ENCODE measurements at places on chromosomes 5 and 9.

DNA sequence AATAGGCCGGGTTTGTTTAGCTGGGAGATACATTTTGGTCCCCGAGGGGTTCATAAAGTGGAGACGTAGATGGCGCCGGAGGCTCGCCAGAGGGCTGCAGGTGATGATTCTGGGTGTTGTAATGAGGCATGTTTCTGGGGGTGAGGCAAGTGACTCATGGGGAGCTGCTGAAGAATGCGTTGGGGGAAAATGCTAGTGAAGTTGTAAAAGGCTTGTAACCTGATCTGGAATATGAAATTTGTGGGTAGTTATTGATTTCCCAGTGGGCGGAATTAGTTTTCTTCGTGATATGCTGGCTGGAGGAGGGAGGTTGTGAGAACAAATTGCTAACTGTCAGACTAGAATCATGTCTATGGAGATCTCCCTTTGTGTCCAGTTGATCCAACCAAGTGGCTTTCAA, 158.3 kb downstream of the DOCK2 start:
- H3K27me3 ChIP-seq: no peaks in the 10 kb centered on the region
- H3K4me3 ChIP-seq: no peak overlapping the region
- H3K27ac ChIP-seq: no peak overlapping the region

GRCh38 chr9:70083429-70083828, 39.8 kb downstream of the MAMDC2 start:
- H3K27me3 ChIP-seq: no peaks in the 10 kb centered on the region
- H3K36me3 ChIP-seq: no peaks in the 10 kb centered on the region
- DNase-seq: peak; percentile 23
- H3K27ac ChIP-seq: no peak overlapping the region
- peaks cover 44% of the 10 kb centered on the region for H3K4me1 ChIP-seq

DNA sequence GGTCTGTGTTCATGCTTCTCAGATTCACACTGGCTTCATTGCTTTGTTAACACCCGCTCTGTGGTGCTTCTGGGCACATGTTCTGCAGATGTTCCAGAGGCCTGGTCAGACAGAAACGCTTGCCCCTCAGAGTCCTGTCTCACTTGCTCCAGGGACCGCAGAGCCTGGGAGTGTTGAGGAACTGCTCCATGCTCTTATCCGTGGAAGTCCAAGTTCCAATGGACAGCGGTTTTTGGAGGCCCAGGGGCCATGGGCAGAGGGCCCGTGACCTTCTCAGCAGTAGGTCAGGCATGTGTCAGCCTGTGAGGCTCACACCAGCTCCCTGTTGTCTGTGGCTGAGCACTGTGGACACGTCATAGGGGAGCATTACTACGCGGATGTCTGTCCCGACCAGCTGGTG, 364.7 kb upstream of the IRX1 start:
- no peaks in the 10 kb centered on the region for H3K4me1 ChIP-seq
- DNase-seq: no peak
- H3K4me3 ChIP-seq: no peak overlapping the region
- no peaks in the 10 kb centered on the region for H3K27me3 ChIP-seq
- H3K36me3 ChIP-seq: no peaks in the 10 kb centered on the region

- H3K4me1 ChIP-seq: no peaks in the 10 kb centered on the region
- H3K4me3 ChIP-seq: no peak overlapping the region
- DNase-seq: no peak
- peaks cover 2% of the 10 kb centered on the region for H3K36me3 ChIP-seq
- H3K27ac ChIP-seq: no peak overlapping the region
Observed at GRCh38 chr9:91741522-91741921, 208.5 kb downstream of the ROR2 start.

DNA sequence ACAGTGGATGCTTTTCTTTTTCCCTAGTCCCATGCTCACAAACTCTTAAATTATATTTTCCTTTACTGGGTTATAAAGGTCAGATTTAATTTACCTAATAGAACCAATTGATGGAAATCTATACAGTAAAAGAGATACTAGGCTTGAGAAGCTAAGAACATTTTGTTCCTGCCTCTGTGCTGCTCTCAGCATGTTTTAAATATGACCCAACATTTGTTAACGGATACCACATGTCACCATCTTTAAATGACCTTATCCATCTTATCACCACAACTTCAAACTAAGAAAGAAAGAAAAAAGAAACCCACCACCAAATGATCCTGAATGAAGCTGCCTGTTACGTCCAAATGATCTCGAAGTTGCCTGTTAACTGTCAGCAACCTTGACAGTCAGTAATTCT, 334.7 kb upstream of the ZNF608 start:
- no peaks in the 10 kb centered on the region for H3K36me3 ChIP-seq
- H3K27me3 ChIP-seq: no peaks in the 10 kb centered on the region
- no peaks in the 10 kb centered on the region for H3K4me1 ChIP-seq
- no peak overlapping the region for H3K4me3 ChIP-seq

DNA sequence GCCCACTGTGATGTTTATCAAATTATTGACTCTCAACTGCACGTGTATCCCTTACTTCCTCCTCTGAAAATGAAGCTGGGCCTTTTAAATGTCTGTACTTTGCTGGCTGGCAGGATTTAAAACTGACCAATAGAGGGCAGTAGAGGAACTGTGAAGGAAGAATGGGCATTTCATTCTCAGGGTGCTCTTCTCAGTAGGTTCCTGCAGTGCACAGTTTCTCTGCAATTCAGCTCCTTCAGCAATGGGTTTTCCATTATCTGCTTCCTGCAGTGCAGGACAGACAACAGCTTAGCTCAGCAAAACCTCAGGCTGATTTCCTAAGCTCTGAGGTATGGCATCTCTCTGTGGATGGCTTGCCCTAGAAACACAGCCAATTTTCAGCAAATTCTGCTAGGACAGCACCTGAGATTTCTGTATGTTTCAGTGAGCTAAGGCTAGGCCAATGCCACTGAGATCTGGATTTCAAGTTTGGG, 298.4 kb upstream of the PRDM9 start:
- no peaks in the 10 kb centered on the region for H3K27me3 ChIP-seq
- H3K4me1 ChIP-seq: no peaks in the 10 kb centered on the region

DNA sequence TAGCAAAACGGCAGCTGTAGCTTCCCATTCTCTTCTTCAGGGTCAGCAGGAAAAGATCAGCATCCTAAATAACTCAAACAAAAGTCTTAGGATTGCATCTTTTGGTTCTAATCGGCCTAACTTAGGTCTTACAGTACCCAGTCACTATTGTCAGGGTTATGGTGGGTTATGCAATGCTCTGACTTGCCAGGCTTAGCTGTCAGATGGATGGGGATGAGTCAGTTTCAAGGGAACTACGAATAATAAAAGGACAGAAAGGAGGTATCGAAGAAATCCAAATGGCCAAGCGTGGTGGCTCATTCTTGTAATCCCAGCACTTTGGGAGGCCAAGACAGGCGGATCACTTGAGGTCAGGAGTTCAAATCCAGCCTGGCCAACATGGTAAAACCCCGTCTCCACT, 46.5 kb downstream of the PPP1R2B start:
- H3K36me3 ChIP-seq: no peaks in the 10 kb centered on the region
- no peaks in the 10 kb centered on the region for H3K4me1 ChIP-seq
- H3K27ac ChIP-seq: no peak overlapping the region
- H3K27me3 ChIP-seq: no peaks in the 10 kb centered on the region

- no peak for DNase-seq
- no peak overlapping the region for H3K27ac ChIP-seq
- no peak overlapping the region for H3K4me3 ChIP-seq
- H3K27me3 ChIP-seq: no peaks in the 10 kb centered on the region
Observed at GRCh38 chr5:158050421-158050820, 191.5 kb upstream of the CLINT1 start.

DNA sequence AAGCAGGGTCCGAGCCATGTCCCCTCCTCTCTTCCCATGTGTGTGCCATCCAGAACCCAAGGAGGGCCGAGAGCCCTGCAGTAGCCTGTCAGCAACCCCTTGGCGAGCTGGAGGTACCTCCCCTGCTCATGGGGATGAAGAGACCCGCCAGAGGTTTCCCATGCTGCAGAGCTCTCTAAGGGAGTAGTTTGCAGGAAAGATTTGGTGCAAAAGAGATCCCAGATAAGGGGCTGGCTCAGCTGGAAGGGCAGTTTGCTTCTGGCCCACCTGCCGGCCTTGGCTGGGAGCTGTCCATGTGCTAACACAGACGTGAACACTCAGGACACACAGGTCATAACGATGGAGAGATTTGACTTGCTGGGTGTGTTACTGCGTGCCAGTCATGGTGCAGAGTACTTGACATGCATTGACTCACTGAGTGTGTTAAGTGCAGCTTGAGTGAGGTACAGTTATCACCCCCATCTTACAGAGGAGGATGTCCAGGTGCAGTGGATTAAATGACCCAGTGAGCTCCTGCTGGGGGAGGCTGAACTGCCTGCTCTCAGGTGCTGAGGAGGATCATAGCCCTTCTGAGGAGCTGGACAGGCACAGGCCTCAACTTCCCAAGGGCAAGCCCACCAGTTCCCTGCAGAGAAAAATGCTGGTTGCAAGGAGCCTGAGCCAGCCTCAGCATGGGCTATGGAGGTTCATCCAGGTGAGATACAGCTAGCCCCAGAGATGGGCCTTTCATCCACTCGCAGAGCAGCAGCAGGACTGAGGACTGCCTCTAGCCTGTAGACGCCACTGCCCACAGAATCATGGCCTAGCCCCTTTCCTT, 6.3 kb upstream of the SLC25A48 start:
- H3K36me3 ChIP-seq: no peaks in the 10 kb centered on the region
- H3K27me3 ChIP-seq: no peaks in the 10 kb centered on the region
- H3K27ac ChIP-seq: no peak overlapping the region
- no peak overlapping the region for H3K4me3 ChIP-seq
- DNase-seq: no peak

- H3K4me3 ChIP-seq: no peak overlapping the region
- H3K36me3 ChIP-seq: no peaks in the 10 kb centered on the region
- peak; percentile 79 for DNase-seq
- peaks cover 16% of the 10 kb centered on the region for H3K4me1 ChIP-seq
- no peaks in the 10 kb centered on the region for H3K27me3 ChIP-seq
- H3K27ac ChIP-seq: no peak overlapping the region
Observed at GRCh38 chr9:133737071-133737773, 930 bp downstream of the SARDH start.

DNA sequence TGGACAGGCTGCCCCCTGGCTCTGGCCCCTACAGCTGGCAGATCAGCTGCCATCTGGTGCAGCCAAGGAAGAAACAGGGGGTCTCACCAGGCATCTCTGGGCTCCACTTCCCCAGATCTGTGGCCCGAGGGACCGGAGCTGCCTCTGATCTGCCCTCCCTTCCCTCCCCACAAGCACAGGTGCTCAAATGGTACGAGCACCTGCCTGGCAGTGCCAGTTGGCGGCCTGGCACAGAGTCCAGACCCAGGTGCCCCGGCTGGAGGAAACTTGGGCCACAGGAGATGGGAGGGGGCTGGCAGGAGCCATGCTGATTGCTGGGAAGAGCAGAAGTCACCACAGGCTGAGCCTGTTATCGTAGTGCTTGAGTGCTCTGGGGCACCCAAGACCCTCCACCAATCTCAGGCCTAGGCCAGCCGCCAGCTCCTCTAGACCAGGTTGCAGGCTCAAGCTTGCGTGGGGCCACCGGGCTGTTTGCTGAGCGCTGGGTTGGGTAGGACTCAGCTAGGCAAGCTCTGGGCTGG, 5.0 kb upstream of the CAMK2A start:
- no peak for DNase-seq
- H3K27ac ChIP-seq: no peak overlapping the region
- no peaks in the 10 kb centered on the region for H3K27me3 ChIP-seq
- H3K4me3 ChIP-seq: no peak overlapping the region

DNA sequence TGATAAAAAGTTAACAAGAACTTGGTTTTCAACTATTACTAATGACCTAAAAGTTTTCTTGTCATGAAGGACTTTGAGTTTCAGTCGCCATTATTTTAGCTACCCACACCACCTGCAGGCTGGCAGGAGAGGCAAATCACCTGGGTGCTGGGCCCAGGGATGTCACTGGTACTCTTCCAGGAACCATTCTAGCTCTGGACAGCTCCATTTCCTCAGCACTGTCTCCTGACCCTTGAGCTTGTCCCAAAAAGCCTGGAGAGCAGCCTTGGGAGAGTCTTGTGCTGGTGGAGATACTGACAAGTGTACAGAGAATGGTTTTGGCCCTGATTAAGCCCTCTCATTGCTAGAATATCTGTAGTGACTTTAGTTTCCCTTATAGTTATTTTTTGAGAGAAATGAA, 1924.1 kb upstream of the WWC1 start:
- no peak overlapping the region for H3K4me3 ChIP-seq
- no peak for DNase-seq
- no peaks in the 10 kb centered on the region for H3K36me3 ChIP-seq
- peaks cover 5% of the 10 kb centered on the region for H3K4me1 ChIP-seq

GRCh38 chr9:71487061-71487460, 281.3 kb downstream of the CEMIP2 start:
- no peaks in the 10 kb centered on the region for H3K4me1 ChIP-seq
- no peak overlapping the region for H3K4me3 ChIP-seq
- no peak for DNase-seq
- H3K27ac ChIP-seq: no peak overlapping the region

DNA sequence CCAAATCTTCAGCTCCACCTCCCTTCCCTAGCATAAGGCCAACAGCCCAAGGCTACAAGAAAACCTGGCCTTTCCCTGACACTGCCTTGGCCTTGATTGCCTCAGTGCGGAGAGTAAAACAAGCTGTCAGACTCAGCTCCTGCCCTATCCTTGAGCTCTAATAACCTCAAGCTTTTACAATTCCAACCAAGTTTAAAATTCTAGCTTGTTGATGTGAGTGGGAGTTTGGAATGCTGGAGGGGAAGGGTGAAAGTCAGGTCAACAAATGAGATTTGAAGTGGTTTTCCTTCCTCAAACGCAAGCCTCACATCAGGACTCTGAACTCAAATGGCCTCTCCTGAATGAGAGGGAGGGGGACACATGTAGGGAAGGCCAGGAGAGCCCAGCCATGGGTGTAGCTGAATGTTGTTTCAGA, 197.0 kb upstream of the VLDLR start:
- H3K36me3 ChIP-seq: no peaks in the 10 kb centered on the region
- DNase-seq: peak; percentile 44
- no peak overlapping the region for H3K4me3 ChIP-seq

- H3K27me3 ChIP-seq: no peaks in the 10 kb centered on the region
- H3K4me3 ChIP-seq: no peak overlapping the region
- H3K27ac ChIP-seq: no peak overlapping the region
- H3K4me1 ChIP-seq: peaks cover 15% of the 10 kb centered on the region
- no peak for DNase-seq
- H3K36me3 ChIP-seq: no peaks in the 10 kb centered on the region
Observed at GRCh38 chr5:136066661-136067271, 38.0 kb downstream of the TGFBI start.

- H3K27ac ChIP-seq: no peak overlapping the region
- no peak for DNase-seq
- no peaks in the 10 kb centered on the region for H3K4me1 ChIP-seq
- no peak overlapping the region for H3K4me3 ChIP-seq
Observed at GRCh38 chr9:21890696-21891095, 88.3 kb downstream of the MTAP start.

GRCh38 chr5:145161391-145161790, 673.8 kb downstream of the PRELID2 start:
- H3K4me1 ChIP-seq: no peaks in the 10 kb centered on the region
- no peaks in the 10 kb centered on the region for H3K27me3 ChIP-seq
- H3K4me3 ChIP-seq: no peak overlapping the region
- H3K36me3 ChIP-seq: no peaks in the 10 kb centered on the region

GRCh38 chr9:108634204-108634603, 221.6 kb downstream of the ACTL7B start:
- H3K4me1 ChIP-seq: no peaks in the 10 kb centered on the region
- DNase-seq: no peak
- H3K4me3 ChIP-seq: no peak overlapping the region

GRCh38 chr9:131709771-131710431, 30.0 kb downstream of the RAPGEF1 start:
- H3K4me1 ChIP-seq: peaks cover 28% of the 10 kb centered on the region
- no peak for DNase-seq
- no peaks in the 10 kb centered on the region for H3K36me3 ChIP-seq

Data from thyroid gland (tissue), 4 donors.